Stimulated activated CD4-positive, alpha-beta T cell treated with anti-CD3 and anti-CD28 coated beads, Interleukin-4, amount 100 ng/mL, for 24 hours (primary cell): ENCODE measurements at places on chromosomes 1 and 21.

GRCh38 chr1:82073659-82074058 is 272.9 kb downstream of the ADGRL2 start:
- DNase-seq = no peak

DNA sequence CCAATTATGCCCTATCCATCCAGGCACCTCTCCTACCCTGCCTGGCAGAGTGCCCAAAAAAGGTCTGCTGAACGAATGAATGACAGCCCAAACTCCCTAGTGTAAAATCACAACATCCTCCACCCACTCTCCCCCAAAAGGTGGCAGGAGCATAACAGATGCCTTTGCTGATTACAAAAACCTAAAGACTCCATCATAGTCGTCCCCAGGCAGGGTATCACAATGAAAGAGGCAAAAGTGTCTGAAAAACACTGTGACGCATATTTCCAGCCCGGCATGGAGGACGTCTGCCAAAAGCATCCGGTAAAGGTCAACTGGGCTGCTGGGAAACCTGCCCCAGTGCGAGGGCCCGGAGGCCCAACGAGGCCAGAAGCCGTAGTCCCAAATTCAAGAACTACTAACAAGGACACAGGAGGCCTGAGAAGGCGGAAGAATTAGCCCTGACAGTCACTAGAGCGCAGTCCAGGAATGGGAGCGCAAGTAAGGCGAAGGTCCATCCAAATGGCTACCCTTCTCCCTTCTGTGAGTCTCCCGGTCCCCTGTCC is 576 bp downstream of the SMIM12 start:
- peak; percentile 50 for DNase-seq

- no peak for DNase-seq
Measured at GRCh38 chr1:21872445-21873079, 60.5 kb downstream of the LDLRAD2 start.

DNA sequence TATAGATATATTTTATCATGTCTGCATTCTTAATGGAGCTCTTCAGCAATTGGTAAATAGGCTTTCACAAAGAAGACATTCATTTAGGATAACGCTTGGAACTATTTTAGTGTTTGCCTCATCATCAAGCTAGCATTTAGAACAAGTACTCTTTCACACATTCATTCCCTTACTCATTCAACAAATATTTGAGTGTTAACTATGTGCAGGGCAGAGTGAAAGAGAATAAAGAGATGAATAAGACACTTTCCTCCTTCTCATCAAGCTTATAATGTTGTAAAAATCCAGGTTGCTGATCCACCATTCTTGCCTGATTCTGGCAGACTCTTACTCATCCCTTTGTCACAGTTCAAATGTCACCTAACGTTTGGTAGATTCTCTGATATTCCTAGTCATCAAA is 386.3 kb upstream of the BEND5 start:
- DNase-seq = no peak

DNA sequence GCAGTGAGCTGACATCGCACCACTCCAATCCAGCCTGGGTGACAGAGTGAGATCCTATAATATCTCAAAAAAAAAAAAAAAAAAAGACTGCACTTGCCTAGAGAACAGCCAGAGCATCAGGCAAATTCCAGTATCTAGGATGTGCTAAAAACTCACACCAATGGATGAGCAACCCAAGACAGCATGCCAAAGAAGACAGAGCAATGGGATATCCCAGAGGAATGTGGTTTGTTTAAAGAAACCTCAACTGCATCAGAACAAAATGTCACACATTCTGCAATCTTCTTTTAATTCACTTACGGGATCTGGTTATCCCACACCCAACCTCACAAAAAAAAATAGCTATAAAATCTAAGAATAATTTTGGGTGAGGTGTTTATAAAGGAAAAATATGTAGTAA is 7.3 kb downstream of the KCNH1 start:
- DNase-seq = no peak

GRCh38 chr1:158989424-158989823 is 20.3 kb upstream of the IFI16 start:
- DNase-seq = no peak

- no peak for DNase-seq
Measured at GRCh38 chr1:15742339-15742801, at the start of gene TMEM82. TSS of gene TMEM82 (plus strand) at chr1:15742499. CDS start at chr1:15742560, 61 bp downstream.

DNA sequence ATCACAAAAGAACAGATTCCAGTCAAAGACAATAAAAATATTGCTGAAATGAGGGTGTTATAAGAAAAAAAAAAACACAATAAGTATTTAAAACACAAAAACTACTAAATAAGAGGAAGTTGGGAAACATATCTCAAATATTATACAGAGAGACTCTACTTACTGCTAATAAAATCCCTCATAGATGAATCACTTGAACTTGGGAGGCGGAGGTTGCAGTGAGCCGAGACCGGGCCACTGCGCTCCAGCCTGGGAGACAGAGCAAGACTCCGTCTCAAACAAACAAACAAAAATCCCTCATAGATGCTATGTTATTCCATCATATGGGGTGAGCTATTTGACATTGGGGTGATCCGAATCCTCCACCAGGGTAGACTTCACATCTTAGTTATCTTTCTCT is 48.0 kb upstream of the ZNF281 start:
- DNase-seq = no peak

GRCh38 chr1:153217212-153217611 is at the start of gene PRR9:
TSS of gene PRR9 (plus strand) at chr1:153217584. CDS start at chr1:153218145, 561 bp downstream.
- DNase-seq = no peak

- DNase-seq = peak; percentile 67
Measured at GRCh38 chr1:172266528-172267174, 153.8 kb upstream of the C1orf105 start.

DNA sequence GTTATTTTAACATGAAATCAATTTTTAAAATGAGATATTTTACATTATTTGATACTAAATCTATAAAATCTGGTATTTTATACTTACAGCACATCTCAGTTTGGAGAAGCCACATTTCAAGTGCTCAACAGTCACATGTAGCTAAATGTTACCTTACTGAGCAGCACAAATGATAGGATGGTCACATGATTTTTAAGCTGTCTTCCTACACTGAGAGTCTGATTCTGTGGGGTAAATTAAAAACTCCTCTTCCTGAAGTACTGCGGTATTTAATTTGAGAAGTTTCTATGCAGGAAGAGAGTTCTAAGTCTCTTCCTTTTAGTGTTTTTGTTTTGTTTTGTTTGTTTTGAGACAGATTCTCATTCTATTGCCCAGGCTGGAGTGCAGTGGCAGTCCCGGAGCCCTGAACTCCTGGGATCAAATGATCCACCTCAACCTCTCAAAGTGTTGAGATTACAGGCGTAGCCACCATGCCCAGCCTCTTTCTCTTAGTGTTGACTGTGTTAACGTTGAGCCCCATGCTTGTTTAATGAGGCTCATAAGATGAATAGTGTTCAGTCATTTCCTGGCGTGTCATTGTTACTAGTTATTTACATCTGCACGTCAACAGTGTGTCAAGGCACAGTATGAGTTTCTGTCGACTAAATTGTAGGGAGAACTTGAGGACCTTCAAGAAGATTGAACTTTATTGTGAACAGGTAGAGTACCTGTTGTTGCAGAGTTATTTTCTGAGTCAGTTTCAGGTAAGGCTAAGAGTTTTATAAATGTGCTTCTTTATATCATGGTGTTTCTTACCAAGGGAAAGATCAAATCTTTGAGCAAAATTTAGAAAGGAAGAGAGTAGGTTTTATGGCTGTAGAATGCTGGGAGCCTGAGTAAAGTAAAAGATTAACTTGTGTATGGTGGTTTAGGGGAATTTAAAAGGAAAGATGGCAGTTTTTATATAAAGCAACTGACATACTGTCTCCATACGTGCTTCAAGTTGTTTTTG is 3.3 kb downstream of the CNST start:
- peak; percentile 38 for DNase-seq

DNA sequence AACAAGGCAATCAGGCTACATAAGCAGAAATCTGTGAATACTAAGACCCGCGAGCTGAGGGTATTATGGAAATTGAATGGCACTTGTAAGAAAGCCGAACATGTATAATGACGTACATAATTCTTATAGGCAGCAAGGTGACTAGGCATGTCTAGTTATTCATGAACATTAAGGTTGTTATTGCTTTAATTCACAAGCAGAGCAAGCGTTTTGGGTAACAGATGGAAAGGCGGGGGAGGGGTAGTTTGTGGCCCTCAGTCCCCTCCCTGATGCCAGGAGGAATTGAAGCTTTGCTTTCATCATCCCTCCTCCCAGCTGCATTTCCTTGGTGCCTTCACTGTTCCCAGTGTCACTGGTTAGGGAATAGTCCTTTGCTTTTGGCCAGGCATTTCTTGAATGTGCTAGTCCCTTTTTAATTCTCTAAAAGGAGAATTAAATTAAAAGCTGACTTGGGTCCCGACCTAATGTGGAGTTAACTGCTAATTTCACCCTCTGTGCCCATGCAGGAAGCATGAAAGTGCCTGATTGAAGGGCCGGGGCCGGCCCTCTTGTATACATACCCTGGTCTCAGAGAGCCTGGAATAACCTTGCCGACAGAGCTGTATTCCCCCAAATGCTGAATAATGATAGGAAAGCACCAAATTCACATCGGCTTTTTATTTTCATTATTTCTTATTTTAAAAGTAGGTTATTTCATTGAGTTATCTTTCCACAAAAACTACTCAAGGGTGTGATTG is 42.5 kb downstream of the RYR2 start:
- DNase-seq = no peak

- no peak for DNase-seq
Measured at GRCh38 chr1:161111527-161111926, 6.3 kb downstream of the PFDN2 start.

DNA sequence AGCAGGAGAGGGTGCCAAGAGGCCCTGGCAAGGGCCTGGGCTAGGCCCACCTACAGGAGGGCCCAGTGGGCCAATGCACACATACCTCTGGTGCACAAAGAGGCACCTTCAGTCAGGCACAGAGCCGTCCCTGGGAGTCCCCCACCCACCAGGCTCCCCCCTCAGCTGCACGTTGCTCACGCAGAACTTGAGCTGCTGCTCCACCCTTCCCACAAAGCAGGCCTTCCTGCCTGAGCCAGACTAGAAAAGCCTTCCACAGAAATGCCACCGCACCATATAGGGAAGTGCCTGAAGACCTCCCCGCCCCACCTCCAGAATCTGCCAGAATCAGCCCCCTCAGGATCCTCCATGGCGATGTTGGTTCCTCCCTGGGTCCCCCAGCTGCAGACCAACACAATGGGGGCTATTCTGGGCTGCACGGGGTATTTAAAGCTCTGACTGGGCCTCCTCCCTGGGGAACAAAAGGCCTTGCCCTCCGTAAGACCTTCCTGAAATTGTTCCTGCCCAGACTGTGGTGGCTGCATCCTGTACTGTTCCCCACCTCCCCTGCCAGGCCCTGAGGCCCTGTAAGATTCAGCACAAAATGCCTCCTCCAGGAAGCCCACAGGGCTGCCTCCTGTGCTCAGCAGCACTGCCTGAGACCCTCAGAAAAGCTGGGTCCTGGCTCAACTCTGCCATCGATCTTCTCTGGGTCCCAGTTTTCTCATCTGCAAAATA is 27.2 kb downstream of the HSPG2 start:
- DNase-seq = peak; percentile 45

DNA sequence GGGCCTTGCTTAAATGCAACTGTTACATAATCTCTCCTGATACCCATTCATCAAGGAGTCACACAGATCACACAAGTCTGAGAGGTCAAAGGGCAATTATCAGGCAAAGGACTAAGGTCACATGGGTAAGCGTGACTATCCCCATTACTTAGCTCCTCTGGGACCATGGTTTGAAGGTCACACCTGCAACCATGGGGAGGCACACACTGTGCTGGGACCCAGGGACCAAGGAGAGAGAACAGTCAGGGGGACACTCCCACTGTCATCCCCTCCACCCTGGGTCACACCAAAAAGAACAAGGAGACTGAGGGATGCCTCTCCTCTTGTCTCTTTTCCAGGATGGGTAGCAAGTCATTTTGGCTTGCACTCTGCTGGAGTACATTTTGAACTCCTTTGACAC is 30.9 kb upstream of the CTBS start:
- DNase-seq = no peak

GRCh38 chr1:29621826-29622435 is 385.6 kb downstream of the PTPRU start:
- DNase-seq = no peak

GRCh38 chr1:226404063-226404903 is 3.6 kb downstream of the PARP1 start:
- no peak for DNase-seq

DNA sequence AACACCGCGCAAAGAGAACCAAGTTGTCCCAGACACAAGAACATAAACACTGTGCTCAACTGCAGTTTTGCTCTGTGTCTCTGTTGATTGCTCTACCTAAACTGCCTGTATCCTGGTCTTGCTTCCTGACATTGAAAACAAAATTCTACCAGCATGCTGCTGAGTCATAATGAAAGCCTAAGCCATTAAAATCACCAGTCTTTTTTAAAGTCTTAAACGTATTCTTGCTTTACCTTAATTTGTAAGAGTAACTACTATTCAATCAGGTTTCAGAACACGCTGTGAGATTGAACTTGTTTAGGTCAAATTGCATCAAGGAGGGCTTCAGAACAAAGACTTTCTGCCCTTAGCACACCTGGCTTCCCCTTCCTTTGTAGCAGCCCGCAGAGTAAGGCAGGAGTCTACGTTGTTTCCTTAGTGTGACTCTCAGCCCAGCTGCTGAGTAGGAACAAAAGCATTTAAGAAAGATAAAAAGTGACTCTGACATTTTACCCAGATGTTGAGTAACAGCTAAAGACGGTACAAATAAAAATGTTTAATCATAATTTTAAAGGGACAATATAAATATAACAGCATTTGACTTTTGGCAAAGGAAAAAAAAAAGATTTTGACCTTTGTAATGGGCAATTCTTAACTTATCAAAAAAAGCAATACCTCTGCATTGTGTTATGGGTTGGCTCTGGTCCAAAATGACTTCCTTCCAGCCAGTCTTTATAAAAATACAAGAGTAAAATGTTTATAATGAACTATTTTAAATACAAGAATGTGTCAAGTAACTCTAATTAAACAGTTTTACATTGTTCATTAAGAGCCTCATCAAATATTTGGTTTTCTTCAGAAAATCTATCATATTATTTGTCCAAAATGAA is 186.9 kb upstream of the ADGRL4 start:
- no peak for DNase-seq

GRCh38 chr1:205247130-205247921 is 19.6 kb downstream of the TMCC2 start:
- DNase-seq = no peak

- DNase-seq = no peak
Measured at GRCh38 chr1:93262645-93263044, 82.1 kb downstream of the CCDC18 start.

DNA sequence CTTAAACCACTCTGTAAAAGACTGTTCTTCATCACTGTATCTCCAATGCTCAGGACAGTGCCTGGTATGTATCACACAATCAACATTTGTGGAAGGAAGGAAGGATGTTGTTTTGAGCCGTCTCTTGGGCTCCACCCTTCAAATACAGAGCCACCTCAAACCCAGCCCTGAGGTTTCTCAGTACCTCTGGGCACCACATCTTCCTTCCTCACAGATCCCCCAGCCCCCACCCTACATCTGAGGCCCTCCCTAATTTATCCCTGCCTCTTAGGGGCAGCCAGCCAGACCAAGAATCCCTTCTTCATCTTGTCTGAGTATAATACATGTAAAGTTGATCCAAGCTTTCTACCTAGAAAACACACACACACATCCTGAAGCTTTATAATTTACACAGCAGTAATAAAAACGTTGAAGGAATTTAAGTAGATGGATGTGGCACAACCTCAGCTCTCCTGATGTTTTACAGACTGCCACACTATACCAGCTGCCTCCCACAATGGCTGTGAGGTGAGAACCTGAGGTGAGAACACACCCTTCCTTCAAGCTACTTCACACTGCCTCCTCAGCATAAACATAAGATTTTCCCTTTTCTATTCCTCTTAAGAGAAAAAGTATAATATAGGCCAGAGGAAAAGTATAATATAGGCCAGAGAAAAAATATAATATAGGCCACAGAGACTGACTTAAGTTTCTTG is 48.5 kb downstream of the CDC7 start:
- peak; percentile 16 for DNase-seq

GRCh38 chr1:57586842-57587241 is 163.0 kb upstream of the DAB1 start:
- DNase-seq = no peak
